Right kidney (tissue), 9 donors: ENCODE measurements at places on chromosomes 11 and 22.

- DNase-seq: no peak
These were observed 208.4 kb downstream of the MAML2 start for GRCh38 chr11:96134602-96135001.

DNA sequence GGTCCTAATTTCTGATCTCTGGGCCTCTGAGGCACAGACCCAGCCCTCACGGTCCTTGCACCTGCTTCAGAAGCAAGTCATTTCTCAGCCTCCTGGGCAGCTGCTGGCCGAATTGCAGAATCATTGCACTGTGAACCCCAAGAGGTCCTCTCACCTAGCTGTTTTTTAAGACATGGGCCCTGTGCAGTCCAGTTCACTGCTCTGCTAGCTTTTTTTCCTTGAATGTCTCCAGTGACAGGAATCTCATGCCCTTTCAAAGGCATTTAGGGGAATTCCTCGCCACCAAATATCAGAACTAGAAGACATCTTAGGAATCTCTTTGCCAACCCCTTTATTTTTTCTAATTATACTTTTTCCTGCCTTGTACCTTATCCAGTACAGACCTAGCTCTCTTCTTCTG lies 35.6 kb upstream of the TP53I11 start:
- DNase-seq: no peak

GRCh38 chr11:115930886-115931547 lies 426.8 kb upstream of the CADM1 start:
- no peak for DNase-seq

DNA sequence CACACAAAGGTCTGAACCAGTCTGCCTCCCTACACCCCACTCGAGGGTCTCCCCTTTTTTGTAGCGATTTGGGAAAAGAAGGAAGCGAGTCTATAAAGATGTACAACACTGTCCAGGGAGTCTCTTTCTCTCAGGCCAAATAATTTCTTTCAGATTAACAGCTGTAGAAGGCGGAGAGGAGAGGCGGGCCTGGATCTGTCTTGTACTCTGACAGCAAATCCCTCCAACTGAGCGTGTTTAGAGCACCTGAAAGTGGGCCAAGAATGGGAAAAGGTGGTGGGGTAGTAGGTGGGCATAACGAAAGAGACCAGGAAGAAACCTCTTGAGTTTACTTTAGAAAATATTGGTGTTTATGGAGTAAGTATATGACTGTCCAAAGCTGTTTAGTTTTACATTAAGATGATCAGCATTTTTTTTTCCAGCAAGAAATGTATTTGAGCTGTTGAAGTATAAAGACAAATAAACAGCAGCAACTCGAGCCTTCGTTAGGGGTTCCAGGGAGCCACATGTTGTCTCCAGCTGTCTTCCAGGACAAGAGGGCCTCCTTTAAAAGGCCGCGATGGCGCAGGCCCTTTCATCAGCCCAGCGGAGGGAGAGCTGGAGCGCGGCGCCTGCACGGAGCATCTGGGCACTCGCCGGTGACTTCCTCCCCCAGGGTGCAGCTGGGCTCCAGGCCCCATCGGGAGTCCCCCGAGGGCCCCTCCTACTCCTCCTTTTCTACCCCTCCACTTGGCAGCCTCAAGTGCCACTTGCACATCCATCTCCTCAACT lies 34.9 kb downstream of the SCUBE1 start:
- no peak for DNase-seq

- no peak for DNase-seq
These were observed 46.9 kb upstream of the PICALM start for GRCh38 chr11:86115542-86116385.

DNA sequence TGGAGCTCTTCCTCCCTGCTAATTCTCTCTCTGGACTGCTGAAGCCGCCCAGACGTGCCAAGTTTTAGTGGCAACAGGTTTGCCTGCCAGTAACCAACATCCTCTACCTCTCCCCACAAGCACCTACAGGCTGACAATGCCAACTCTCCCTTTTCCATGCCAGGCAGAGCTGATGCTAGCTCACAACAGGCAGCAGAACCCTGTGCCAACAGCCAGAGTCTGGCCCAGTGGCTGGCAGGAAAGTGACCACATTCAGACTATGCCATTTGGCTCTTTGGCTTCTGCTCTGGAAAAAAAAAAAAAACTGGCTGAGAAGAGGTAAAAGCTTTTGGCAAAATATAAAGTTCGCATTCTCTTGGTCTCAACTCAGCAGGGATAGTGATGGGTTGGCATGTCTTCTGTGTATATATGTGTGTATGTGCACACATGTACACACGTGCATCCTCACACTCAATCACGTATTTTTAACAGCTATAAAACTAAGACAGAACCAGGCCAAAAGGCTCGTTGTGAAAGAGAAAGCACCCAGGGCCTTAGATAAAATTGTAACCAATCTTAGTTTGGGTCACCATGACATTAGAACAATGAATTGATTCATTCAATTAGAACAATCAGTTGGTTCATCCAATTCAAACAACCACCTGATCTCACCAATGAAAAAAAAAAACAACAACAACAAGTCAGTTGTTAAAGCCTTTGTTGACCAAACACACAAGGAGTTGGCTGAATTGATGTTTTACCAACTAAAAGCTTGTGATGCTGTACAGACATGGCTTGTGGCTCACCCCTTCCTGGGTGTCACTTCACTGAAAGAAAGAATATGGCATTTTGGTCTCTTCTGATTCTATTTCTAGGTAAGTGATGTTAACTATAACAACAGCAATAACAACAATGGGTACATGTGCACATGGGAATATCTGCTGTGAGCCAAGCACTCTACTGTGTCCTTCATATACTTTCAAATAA lies 48.6 kb downstream of the TRIM29 start:
- no peak for DNase-seq
